ENCODE measurements at places on chromosomes 5 and 9.

- DNase-seq: no peak
These were observed 3.1 kb downstream of the SMARCA2 start for GRCh38 chr9:2018162-2018643.

- DNase-seq: no peak
These were observed 29.6 kb upstream of the KCNMB1 start for GRCh38 chr5:170418736-170419135.

- DNase-seq: no peak
These were observed 9.0 kb downstream of the TTLL11 start for GRCh38 chr9:122084026-122084675.

DNA sequence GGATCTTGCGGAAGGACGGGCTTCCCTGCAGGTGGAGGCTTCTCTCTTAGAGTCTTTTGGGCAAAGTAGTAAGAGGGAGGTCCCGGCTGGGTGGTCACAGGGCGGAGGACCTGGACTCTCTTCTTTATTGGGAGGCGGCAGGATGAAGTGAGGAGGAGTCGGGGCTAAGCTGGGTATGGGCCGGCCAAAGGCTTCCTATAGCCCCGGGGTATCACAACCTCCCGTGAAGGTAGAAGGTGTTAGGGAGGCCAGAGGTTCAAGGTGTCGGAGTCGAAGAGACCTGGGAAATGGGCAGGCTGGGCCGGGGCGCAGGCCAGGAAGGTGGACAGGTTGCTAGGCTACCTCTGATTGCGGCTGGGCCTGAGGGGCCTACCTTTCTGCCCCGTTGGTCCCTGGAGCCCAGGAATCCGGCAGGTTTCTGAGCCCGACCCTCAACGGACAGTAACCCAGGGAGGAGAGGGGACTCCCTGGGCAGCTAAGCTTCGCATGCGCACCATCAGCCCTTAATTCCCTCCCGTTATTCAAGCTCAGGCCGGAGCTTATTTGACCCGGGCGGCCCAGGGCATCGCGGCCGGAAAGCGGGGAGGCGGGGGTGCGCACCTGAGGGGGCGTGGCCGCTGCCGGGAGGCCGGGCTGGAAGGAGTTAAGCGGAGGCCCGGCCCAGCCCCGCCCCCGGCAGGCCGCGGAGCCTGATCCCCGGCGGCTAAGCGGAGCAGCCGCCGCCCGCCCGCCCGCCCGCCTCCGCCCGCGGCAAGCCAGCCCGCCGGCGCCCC, at the start of gene TESK1:
Gene TESK1, plus strand, starts transcription at position 685 of the 773 bp plus-strand sequence. CDS start 358 bp downstream, outside the sequence.
- peak; percentile 88 for DNase-seq

DNA sequence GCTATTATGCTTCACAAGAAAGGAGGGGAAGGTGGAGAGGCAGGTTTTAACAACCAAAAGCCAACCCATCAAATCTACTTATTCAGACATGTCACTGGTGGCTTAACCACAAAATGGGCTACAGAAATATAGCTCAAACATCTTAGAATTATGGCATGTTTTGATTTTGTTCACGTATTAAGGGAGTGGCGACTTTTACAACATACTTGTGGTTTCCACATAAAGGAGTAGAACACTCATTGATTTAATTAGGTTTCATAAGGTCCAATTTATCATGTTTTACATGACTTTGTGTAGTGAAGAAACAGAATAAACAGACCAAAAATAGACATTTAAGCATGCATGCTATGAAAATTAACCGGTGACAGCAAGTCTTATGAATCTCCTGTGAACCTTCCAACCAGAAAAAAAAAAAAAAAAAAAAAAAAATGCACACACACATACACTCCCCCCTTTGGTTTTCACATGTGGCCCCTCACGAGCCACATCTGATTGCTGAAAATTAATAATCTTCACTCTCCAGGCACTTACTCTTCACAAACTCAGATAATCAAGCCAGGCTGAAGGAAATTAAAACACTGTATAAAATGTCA, 5.4 kb downstream of the ZNF608 start:
- DNase-seq: no peak

DNA sequence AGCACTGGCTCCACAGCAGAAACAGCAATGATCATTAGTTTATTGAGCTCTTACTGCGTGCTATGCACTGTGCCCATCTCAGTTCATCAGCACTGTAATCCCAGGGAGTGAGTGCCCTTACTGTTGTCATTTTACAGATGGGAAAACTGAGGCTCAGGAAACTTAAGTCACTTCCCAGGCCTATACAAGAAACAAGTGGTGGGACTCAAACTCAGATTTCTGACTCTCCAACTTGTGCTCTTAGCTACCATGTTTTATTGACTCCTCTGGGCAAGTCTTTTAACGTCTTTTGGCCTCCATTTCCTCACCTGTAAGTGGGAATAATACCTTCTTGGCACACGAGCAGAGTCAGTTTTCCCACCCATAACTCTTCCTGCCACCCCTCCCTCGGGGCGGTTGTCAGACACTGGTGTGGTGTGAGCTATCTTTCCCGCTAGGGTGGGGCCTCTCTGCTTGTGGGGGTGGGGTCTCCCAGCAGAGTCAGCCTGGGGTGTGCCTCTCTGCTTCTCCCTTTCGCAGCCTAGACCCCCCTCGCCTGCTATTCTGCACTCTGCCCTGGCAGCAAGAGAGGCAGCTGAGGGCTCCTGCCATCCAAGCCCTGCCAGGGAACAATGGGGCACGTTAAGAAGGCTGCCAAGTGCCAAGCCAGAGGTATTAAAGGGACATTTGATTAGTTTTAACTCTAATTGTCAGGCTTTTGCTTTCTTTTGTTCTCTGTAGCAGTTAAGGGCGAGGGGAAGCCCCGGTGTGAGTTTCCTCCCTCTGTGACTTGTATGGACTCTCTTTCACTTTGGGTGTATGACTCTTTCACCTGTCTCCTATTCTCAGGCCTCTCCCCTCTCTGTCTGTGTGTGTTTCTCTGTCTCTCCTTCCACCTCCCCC, 12.1 kb downstream of the GALNT10 start:
- DNase-seq: peak; percentile 55

- DNase-seq: peak; percentile 10
These were observed 188.4 kb downstream of the SNCAIP start for GRCh38 chr5:122500245-122501088.

- DNase-seq: peak; percentile 36
These were observed 662 bp downstream of the SUSD3 start for GRCh38 chr9:93059011-93059714.

DNA sequence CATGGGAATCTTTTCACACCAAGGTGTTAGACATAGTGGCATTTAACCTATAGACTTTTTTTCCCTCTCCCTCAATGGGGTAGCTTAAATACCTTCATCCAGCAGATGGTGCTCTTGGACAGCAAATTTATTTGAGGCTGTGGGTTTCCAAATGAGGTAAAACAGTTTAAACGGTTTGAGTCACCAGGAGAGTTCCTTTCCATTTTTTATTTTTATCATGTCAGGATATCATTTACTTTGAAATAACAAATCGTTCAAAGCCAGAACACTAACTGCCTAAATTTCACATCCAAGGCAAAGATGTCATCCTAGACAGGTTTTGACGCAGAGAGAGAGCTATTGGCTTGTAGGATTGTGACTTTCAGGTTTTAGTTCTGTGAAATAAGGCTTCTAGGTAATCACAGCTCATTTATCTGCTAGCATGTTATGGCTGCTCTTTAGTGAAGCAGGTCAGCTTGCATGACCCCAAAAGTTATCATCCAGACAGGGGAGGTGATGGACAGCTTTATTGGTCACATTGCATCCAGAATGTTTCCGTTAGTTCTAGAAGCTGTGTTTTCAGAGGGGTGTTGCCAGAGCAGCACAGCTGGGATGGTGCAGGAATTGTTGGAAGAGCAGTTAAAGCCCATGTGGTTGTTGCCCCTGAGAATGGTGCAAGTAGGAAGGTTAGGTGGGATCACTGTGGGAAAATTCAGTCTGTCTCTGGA, 69.8 kb downstream of the KDM4C start:
- peak; percentile 47 for DNase-seq

- no peak for DNase-seq
These were observed 313.9 kb downstream of the TLE1 start for GRCh38 chr9:81375187-81376100.

DNA sequence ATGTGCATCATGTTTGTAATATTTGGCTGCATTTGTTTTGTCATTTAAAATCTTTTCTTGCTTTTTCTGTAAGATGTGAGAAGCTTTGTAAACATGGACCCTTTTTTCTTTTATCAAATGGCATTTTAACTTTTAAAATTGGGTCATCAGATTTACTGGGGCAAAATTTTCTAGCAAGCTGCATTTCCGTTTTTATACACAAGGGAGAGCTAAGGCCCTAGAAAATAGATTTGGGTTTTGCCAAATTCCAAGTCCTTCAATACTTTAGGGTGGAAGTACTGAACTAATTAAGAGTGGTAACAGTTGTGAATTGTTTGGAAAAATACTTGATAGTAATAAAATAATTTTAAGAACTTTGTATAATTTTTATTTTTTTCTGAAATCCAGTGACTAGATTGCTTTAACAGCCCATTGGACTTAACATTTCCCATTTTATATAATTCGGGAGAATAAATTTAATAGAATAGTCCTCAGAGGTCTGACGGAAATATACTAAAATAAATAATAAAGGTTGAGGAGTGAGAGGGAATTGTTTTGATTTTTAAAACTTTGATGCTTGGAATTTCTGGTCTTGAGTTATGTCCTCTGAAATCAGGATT, 117.4 kb downstream of the SMARCA2 start:
- DNase-seq: no peak

DNA sequence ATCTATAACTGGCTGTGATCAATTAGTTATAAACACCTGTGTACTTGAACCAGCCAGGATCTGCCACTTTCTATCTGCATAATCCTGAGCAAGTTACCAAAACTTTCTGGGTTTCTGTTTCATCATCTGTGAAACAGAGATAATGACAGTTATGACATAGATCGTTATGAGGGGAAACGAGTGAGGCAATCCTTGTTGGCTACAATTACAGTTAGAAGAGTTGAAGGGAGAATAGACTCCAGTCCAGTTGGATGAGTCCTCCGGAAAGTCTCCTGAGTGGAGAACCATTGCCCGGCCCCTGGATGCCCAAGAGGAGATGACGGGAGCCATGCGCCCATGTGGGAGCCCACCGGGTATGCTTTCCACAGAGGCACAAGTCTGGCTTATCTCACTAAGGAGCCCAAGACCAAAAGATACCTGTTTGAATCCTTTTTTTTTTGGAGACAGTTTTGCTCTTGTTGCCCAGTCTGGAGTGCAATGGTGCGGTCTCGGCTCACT, 4.5 kb downstream of the PDE6A start:
- no peak for DNase-seq

DNA sequence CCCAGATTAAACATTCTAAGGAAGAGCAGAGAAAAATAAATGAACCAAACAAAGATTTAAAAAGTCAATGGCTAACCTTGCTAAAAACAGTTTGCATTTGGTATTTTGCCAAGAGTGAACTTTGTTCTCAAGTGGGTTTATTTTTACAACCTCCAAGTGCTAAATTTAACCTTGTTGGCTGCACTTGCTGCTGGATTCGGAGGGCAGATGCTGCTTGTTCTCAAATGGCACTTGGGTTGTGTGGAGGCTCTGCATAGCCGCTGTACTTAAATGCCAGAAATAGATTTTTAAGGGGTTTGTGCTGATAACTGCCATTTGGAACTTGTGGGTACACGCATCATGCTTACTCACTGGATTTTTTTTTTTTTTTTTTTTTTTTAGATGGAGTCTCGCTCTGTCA, 13.3 kb upstream of the SPATA24 start:
- no peak for DNase-seq

GRCh38 chr9:96680812-96681499, 25.8 kb upstream of the PRXL2C start:
- DNase-seq: no peak

DNA sequence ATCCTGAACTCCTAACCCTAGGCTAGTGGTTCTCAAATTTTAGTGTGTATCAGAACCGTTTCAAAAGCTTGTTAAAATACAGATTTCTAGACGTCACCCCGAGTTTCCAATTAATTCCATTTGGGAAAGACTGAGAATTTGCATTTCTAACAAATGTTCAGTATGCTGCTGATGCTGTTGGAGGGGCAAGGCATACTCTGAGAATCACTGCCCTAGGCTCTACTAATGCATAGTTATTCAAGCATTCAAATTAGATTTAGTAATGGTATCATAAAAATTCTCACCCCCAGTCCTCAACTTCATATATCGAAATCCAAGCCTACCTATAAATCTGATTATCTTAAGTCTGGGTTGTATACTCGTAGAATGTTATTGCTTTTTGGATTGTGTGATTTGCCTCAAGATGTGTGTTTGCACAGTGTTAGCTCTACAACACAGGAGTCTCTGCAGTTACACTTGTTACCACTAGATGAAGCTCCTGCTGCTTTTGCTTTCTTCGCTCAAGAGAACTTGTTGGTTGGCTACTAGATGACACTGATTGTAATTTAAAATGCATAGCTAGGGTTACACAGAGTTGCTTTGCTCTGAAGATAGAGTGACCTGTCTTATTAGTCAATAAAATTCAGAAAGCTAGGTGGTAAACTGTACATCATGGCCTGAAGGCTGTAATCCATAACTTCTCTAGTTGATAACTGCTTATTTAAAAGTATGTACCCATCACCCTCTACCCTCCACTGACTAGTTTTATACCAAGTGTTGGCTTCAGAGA, 7.5 kb upstream of the ERAP2 start:
- no peak for DNase-seq

GRCh38 chr5:119706049-119706448, 76.7 kb downstream of the FAM170A start:
- DNase-seq: no peak

DNA sequence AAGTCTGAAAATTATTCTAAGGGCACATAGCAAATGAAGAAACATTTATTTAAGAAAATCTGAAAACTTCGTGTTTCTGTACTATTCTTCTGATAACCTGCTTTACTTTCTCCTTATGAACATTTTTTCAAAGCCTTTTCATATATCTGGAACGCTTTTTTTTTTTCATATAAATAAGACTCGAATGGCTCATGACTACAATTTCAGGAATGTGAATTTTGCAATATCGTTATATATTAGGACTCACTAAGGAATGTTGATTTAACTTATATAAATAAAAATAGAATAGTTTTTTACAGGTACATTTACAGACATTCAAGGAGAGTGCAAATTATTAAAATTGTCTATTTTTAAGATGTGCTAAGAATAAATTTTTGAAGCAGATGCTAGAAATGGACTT, 42.9 kb downstream of the GPBP1 start:
- DNase-seq: no peak

- no peak for DNase-seq
These were observed 26.0 kb downstream of the NDUFS6 start for GRCh38 chr5:1827025-1827885.

DNA sequence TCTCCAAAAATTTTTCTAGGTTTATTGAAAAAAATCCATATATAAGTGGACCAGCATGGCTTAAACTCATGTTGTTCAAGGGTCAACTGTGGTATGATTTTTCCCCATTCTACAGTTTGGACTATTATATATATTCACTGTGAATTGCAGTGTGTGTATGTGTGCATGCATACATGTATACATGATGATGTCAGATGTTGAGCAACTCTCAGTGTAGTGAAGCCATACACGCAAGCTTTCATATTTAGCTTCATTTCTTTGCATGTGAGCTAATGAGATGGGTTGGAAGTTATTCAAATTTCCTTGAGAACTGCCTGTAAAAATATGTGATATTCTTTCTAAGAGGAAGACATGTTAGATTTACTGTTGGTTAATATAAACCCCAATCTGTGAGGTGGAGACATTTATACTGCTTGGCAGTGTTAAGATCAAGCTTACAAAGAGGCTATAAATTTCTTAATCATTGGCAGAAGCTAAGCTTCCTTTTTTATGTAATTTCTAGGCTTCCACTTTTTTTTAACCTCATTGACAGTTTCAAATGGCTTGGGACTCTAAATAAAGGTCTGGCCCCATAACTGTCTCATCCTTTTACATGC, 134.8 kb downstream of the GABRG2 start:
- no peak for DNase-seq

All from stimulated activated naive CD8-positive, alpha-beta T cell treated with anti-CD3 and anti-CD28 coated beads, Interleukin-15, amount 100 ng/mL, for 72 hours (primary cell).